ENCODE measurements at places on chromosomes 6 and 20. TPM values are rescaled to one million over a fixed set of nuclear protein-coding genes. Genes with fewer than 3 reads are reported as not detected.

Gene ESR1
- polyA plus RNA-seq, result 0.11 TPM

DNA sequence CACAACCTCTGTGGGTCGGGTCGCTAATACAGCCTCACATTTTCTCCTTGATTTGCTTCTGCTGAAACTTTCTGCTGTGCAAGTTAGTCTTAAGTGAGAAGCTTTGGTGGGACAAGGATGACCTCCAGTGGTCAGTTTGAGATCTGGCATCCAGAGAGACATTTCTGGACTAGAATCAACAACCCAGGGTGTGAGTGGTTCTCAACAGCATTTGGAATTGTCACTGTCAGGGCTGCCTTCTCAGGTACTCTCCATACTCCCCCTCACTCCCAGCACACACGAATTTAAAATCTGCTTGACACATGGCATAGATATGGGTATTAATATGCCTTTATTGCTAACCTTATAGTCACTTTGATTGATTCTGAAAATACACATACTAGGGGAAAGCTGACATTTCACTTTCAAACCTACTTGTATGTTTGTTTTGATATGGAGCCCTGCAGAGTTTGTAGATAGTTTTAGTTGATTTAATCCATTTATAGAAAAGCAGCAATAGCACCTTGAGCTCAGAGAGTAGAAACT, 13.2 kb downstream of the OTOR start:
- DNase-seq, result peak; percentile 34
- no peak overlapping the region for H3K4me3 ChIP-seq
- H3K4me1 ChIP-seq, result peaks cover 1% of the 10 kb centered on the region

DNA sequence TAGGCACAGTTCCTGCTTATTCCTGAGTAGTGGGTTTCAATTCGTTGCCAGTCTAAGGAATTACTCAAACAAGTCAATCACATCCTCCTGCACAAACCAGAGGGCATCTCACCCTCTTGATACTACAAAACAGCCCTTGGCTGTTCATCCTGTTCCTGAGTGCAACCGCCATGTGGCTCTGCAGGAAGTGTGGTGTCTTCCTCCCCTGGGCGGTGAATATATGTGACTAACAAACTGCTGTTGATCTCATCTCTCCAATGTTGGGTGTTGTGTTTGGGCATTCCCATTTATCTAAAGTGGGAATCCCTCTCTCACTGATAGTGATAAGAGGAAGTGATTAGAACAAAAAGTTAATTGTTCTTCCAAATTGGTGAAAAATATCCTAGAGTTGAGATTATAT, 163.0 kb downstream of the TBX18 start:
- no peaks in the 10 kb centered on the region for H3K36me3 ChIP-seq
- no peak overlapping the region for H3K27ac ChIP-seq
- H3K4me3 ChIP-seq, result no peak overlapping the region
- H3K27me3 ChIP-seq, result no peaks in the 10 kb centered on the region

Gene HTR1E
- not detected for polyA plus RNA-seq

Gene EBF4
- 2.2 TPM for polyA plus RNA-seq

Gene PCK1
- polyA plus RNA-seq, result not detected

DNA sequence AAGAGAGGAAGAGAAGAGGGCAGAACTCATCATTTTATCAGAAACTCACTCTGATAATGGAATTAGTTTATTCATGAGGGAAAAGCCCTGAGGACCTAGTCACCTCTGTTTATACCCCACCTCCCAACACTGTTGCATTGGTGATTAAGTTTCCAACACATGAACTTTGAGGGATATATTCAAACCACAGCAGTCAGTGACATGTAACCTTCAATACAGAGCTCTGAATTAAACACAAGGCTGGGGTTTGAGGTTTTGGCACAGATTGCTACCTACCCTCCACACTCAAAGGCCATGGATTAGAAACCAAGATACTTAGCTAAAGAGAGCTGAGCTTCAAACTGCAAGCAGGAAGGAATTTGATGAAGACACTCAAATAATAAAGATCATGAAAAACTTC, 48.5 kb upstream of the MOCS1 start:
- H3K27me3 ChIP-seq, result peaks cover 14% of the 10 kb centered on the region
- no peaks in the 10 kb centered on the region for H3K36me3 ChIP-seq
- H3K27ac ChIP-seq, result no peak overlapping the region
- no peak for DNase-seq
- no peaks in the 10 kb centered on the region for H3K4me1 ChIP-seq
- H3K4me3 ChIP-seq, result no peak overlapping the region

GRCh38 chr6:143721642-143722041, 43.9 kb downstream of the PHACTR2 start:
- no peak for DNase-seq
- no peak overlapping the region for H3K4me3 ChIP-seq
- peaks cover 7% of the 10 kb centered on the region for H3K36me3 ChIP-seq
- no peaks in the 10 kb centered on the region for H3K4me1 ChIP-seq
- H3K27ac ChIP-seq, result no peak overlapping the region

DNA sequence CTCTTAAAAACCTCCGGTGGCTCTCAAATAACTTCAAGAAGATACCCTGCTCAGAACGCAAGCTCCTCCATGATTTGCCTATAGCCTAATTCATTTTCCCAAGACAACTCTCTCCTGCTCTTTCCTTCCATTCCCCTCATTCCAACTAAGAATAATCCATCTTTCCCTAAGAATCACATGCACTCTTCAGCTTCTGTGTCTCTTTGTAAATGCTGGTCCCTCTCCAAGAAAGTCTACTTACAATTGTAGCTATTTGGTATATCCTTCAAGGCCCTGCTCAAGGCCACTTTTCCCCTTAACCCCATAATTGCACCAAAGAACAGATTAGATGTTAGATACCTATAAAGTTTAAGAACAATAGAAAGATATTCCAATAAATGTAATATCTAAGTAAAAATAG, 7.4 kb upstream of the HEY2 start:
- no peak for DNase-seq
- no peak overlapping the region for H3K27ac ChIP-seq
- H3K36me3 ChIP-seq, result no peaks in the 10 kb centered on the region
- no peak overlapping the region for H3K4me3 ChIP-seq

- no peaks in the 10 kb centered on the region for H3K27me3 ChIP-seq
- no peak overlapping the region for H3K4me3 ChIP-seq
- no peak for DNase-seq
These were observed 40.4 kb upstream of the POLR1H start for GRCh38 chr6:30020626-30021025.

Gene FAM120B
- 16.4 TPM for polyA plus RNA-seq

DNA sequence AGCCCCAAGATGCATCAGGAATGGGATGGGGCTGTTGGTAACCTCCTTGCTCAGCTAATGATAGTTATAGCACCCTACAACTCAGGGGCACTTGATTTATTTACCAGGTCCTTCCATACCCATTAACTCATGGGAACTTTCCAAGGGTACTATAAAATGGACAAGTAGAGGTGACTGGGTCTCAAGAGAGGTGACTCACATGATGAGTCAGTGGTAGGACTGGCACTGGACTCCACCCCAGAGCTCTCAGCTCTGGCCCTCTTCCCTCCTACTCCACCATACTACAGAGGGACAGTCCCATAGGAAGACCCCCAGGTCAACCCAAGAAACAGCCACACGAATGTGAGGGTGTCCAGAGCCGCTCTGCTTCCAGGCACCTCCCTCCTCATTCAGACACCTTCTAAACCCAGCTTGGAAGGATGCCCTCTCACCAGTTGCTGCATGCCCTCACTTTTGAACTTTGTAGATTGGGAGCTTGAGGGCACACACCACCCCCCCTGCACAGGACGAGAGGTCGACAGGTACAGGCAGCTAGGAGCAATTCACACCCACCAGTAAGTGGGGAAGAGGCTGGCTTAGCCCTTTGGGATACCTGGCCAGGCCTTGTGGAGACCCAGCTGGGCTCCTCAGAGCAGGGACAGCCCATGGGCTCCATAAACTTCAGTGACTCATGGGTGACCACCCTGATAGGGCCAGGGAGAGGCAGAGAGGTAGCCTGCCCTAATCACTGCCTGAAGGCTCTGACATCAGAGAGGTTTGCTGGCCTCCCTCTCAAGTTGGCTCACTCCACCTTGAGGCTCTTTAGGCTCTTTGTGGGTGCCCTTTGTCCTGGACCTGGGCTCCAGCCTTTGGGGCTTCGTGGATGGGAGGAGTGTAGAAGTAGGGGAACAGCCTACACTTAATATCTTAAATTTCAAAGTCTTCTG, 81.6 kb upstream of the MLN start:
- peaks cover 7% of the 10 kb centered on the region for H3K4me1 ChIP-seq
- no peak overlapping the region for H3K27ac ChIP-seq
- no peaks in the 10 kb centered on the region for H3K27me3 ChIP-seq

Gene SLC4A11
- not detected for polyA plus RNA-seq

- no peaks in the 10 kb centered on the region for H3K36me3 ChIP-seq
- H3K4me1 ChIP-seq, result no peaks in the 10 kb centered on the region
- no peak overlapping the region for H3K27ac ChIP-seq
- no peaks in the 10 kb centered on the region for H3K27me3 ChIP-seq
These were observed 559.6 kb downstream of the RFPL4B start for GRCh38 chr6:112906726-112907125.

- no peaks in the 10 kb centered on the region for H3K27me3 ChIP-seq
- no peaks in the 10 kb centered on the region for H3K4me1 ChIP-seq
- H3K27ac ChIP-seq, result no peak overlapping the region
- H3K4me3 ChIP-seq, result no peak overlapping the region
- DNase-seq, result no peak
These were observed 248.5 kb downstream of the FOXC1 start for GRCh38 chr6:1858196-1858595.

Measured in naive thymus-derived CD8-positive, alpha-beta T cell (primary cell).